Glutamatergic neuron (in vitro differentiated cells): ENCODE measurements at places on chromosomes 1 and 21.

DNA sequence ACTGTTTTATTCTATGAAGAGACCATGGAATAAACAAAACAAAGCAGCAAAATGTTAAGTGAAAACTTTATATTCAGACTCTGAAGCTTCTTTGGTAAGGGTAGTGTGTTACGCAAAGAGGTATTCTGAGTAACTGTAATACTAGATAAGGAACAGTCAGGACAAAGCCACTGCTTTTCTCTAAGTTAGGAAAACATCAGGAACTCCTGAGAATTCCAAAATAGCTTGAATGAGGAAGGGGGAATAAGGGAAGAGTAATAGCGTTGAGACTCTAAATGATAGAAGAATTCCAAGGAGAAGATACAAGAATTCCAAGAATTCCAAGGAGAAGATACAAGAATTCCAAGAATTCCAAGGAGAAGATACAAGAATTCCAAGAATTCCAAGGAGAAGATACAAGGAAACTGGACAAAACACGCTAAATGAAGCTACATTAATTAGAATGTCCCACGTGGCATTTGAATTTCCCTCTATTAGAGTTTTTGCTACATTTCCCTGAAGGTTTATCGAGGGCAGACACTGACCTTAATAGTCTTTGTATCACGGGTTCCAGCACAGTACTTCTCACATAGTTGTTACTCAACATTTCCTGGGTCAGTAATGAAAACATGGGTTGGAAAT, 71.5 kb downstream of the SMYD3 start:
- no peak for DNase-seq

DNA sequence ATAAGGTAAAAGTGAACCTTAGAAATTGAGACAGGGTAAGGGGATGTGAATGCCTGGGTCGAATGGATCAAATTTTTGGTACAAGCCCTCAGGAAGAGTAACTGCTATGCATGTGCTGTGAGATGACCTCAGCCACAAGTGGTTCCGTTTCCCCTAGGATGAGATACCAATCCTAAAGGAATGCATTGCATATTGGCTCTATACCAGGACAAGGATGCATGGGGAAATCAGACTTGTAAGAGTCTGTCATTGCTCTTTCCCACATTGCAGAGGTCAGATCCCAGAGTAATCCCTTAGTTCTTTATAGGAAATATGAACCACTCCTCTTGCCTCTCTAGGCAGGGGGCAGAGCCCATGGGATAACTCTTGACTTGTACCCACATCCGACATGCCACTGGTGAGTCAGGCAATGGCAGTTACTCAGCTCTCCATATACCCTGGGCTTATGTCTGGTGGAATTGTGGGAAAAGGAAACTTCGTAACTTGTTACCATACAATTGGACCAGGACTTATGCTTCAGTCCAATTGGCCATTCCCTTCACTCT, 428.3 kb upstream of the ZRANB2 start:
- DNase-seq = no peak

- no peak for DNase-seq
These were observed 21.3 kb downstream of the UROD start for GRCh38 chr1:45033356-45033755.

DNA sequence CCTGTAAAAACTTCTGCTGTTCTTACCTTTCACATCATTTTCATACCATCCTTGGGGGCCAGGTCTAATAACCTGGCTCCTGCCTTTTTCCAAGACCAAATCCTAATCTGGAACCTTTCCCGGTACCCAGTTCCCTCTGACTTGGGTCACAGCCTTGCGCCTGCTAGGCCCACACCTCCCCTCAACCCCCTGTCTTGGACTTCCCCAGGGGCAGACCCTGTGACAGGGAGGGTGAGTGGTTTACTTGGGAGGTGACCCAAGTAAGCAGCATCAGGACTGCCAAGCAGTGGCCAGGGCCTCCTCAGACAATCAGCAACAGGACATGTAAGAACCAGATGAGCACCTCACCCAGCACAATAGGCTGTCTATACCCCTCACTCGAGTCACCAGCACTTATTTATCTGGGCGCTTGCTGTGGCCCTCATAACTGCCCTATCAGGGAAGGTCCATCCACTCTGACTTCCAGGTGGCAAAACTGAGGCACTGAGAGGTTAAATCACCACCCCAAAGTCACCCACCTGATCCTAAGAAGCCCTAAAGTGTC, 124.7 kb downstream of the MATN1 start:
- no peak for DNase-seq

- no peak for DNase-seq
These were observed 604.6 kb downstream of the LRRIQ3 start for GRCh38 chr1:73593364-73593763.

DNA sequence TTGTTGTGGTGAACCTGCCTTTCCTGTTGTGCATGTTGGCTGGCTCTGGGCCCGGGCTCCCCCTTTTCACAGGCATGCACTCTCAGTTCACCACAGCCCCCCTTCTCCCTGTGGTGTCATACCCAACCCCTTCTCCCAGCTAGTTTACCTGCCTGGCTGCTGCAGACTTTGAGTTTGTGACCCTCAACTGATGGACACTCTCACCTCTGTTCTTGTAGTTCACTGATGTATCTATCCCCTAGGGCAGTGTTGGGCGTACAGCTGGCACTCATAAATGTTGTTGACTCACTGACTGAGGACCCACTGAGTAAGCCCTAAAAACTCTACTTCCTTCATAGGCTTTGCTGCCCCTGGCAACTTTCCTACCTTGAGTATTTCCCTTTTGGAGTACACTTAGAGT, 54.9 kb downstream of the WDR64 start:
- DNase-seq = no peak

- no peak for DNase-seq
These were observed 40.8 kb downstream of the HTR6 start for GRCh38 chr1:19705464-19705863.

DNA sequence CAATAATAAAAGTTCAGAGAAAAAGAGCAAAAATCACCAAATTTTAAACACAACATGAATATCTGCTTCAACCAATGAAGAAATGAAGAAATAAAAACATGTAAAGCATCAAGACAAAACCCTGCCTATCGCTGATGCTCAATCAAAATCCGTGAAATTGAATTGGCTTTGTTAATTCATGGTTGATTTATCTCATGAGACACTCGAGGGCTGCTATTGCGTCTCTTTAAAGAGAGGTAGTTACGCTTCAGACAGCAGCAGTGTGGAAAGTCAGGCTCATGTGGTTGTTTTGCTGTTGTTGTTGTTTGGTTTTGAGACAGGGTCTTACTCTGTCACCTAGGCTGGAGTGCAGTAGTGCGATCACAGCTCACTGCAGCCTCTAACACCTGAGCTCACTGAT, 65.5 kb upstream of the RGS7 start:
- DNase-seq = no peak

- peak; percentile 76 for DNase-seq
These were observed 80.3 kb downstream of the SCMH1 start for GRCh38 chr1:41161846-41162245.

DNA sequence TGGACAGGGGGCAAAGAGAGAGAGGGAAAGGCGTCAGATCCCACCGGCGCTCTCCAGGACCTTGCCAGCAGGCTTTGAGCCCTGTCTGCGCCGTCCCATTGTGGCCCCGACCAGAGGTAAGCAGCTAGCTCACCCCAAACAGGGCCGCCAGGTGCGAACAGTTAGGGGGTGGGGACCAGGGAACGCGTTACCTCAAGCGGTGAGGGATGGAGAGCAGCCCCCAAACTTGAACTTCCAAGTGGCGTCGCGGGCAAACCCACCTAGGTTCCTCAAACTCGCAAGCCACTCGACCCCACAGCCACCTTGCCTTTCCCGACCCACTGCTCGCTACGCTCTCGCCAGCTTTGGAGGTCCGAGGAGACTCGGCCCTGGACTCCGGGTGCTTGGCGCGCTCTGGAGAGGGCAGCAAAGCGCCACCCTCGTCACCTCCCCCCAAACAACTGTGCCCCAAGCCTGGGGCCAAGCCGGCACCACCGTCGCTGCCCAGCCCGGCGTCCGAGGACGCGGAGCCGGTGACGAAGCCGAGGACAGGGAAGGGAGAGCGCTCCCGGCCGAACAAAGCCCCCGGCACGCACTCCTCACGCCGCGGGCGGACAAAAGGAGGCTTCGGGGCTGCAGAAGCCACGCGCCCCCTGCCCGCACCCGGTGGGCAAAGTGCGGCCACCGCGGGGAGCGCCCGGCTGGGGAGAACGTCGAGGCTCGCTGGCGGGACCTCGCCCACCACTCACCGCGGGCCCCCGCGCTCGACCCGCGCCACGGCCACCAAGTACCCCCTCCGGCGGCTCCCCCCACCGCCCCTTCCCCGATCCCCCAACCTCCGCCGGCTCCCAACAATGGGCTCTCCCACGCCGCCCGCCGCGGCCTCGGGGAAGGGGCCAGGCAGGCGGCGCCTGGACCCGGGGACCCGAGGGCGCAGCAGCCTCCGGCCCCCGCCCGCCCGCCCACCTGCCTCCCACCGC, 976 bp downstream of the SSBP3 start:
- DNase-seq = peak; percentile 33
